ENCODE measurements at places on chromosomes 1 and 21. TPM values are rescaled to one million over a fixed set of nuclear protein-coding genes. Genes with fewer than 3 reads are reported as not detected.

PAQR6 gene
- total RNA-seq = 0.66 TPM

TMPRSS2 gene
- not detected for total RNA-seq

CDK18 gene
- 1.3 TPM for total RNA-seq

ABCA4 gene
- not detected for total RNA-seq

GBP7 gene
- total RNA-seq = not detected
